Lower lobe of right lung (tissue), 2 donors: ENCODE measurements at places on chromosomes 11 and 22. TPM values are rescaled to one million over a fixed set of nuclear protein-coding genes. Genes with fewer than 3 reads are reported as not detected.

GRCh38 chr11:95711162-95711944 lies 78.2 kb downstream of the FAM76B start:
- no peak for DNase-seq

Gene GRAMD1B
- 9.9 TPM for total RNA-seq

DNA sequence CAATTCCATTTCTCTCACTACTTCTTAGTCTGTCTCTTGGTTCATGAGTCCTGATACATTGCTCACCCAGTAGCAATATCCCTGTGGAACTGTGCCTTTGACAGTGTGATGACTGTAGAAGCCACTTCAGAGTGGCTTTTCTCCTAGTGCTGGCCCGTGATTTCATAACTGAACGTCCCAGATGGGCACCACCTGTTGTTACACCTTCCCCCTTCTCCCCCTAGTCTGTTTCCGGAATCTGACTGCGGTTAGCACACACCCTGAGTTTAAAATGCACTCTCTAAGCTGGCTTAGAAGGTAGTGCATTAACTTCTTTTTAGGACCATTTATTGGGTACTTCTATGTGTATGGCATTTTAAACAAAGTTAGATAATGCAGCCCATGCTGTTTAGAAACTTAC lies 83.0 kb downstream of the ALX4 start:
- no peak for DNase-seq

Gene CD3D
- 7.4 TPM for total RNA-seq

Gene CPT1A
- total RNA-seq, result 88.4 TPM

- DNase-seq, result no peak
Measured at GRCh38 chr11:42840176-42840829, 471.5 kb upstream of the API5 start.

DNA sequence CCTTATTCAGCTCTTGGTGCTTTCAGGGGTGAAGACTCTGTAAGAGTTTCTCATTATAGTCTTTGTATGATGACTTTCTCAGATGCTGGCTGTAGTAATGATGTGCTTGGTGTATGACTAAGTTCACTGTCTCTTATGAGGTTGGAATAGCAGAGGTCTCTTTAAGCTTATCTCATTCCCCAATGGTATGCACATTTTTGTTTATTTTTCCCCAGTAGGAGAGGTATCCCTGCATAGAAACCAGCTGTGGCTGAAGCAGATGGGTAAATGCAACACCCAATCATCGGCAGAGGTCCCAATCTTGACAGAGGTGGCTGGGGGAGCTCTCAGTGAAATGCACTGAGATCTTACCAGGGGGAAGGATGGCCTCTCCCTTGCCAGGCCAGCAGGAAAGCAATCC lies 34.6 kb downstream of the BBOX1 start:
- no peak for DNase-seq

Gene PRDM11
- total RNA-seq, result 15.1 TPM

DNA sequence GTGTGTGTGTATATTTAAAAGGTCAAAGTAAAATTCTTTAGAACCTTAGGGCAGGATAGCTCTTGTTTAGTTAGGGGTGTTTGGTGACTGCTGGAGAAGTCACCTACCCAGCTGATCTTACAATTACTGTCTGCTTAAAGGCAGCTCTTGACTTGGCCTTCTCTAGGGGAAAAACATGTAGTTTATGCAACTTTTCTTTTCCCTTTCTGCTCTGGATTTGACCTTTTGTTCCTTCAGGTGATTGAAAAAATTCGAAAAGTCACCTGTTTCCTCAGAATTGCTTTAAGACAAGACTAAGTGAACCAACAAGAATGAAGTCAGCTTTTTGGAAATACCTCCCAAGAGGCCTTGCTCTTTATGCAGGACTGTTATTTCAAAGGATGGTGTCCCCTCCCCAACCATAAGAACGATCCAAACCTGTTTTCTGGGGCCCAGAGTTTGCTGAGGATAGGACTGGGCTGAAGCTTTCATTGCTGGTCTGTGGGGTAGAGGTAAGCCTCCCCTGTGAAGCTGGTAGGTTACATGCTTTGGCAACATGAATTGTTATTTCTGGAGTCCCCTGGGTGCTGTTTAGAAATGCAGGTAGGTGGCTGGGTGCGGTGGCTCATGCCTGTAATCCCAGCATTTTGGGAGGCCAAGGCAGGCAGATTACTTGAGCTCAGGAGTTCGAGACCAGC lies 111.2 kb downstream of the PTPRJ start:
- DNase-seq, result no peak

DNA sequence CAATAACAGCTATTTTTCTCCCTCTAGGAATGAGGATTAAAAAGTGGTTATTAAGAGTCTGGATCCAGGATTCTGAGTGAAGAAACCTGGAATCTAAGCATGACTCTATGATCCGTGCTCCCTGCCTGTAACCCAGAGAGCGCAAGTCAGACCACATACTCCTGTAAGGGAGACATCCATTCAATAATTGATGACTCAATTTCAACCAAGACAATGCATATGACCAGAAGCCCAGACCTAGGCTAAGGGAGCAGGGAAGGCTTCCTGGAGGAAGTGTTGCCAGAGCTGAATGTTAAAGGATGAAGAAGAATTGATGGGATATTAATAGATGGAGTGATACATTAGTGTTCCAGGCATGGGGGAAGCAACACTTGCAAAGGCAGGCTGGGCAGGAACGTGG lies 13.8 kb upstream of the PAMR1 start:
- no peak for DNase-seq

Gene MCAT
- 11.7 TPM for total RNA-seq

Gene OR52E8
- total RNA-seq, result not detected

Gene NCAM1
- 3.5 TPM for total RNA-seq

GRCh38 chr11:12901874-12902481 lies 107.1 kb upstream of the RASSF10 start:
- DNase-seq, result no peak

DNA sequence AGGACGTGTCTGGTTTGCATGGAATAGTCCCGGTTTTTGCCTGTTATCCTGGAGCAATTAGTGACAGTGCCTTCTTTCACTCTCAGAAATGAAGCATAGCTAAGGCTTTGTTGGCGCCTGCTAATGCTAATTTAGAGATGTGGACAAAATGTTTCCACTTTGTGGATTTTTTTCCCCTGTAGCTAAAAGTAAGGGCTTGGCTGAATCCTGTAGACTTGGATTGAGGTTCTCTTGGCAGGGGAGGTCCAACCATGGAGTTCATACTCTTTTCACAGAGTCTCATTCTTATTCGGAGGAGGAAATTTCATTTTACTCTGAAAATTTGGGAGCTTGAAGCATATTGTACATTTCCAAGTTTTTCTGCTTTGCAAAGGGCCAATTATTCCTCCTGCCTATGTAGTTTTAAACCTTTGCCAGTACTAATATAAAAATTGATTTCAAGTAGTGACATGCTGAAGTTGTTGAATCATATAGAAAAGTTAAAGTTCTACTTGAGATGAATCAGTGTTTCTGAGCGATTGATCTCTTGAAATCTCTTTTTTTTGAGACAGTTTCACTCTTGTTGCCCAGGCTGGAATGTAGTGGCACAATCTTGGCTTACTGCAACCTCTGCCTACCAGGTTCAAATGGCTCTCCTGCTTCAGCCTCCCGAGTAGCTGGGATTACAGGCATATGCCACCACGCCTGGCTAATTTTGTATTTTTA lies 20.0 kb downstream of the PPFIA1 start:
- no peak for DNase-seq

DNA sequence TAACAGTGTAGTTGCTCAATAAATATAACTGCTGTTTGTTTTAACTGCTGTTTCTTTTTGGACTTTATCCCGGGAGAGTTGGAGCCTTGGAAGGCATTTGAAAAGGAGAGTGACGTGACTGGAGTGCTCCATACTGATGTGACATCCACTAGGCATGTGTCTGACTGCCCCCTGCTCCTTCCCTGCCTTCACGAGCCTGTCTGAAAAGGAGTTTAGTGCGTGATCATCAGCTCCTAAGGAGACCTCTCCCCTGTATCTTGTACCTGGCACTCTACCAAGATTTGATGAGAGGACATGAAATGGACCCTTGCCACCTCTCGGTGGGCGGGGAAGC lies 22.9 kb downstream of the ZBTB16 start:
- no peak for DNase-seq

Gene PIK3IP1
- 54.9 TPM for total RNA-seq

DNA sequence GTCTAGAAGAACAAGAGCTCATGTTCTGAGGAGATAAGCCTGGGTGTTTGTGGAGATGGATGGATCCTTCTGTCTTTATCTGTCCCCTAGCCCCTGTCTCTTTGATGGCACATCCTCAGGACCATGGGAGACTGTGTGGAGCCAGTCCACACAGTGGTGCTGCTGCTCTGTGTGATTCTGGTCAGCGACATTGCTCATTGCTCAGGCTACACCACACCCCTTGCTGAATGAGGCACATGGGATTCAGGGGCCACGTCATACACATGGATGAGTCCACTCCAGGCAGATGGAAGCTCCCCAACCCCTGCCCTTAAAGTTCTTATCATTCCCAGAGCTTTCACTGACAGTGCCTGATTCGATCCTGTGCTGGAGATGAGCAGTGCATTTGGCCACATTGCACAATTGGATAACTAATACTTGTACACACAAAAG lies 222.2 kb downstream of the NAV2 start:
- no peak for DNase-seq

DNA sequence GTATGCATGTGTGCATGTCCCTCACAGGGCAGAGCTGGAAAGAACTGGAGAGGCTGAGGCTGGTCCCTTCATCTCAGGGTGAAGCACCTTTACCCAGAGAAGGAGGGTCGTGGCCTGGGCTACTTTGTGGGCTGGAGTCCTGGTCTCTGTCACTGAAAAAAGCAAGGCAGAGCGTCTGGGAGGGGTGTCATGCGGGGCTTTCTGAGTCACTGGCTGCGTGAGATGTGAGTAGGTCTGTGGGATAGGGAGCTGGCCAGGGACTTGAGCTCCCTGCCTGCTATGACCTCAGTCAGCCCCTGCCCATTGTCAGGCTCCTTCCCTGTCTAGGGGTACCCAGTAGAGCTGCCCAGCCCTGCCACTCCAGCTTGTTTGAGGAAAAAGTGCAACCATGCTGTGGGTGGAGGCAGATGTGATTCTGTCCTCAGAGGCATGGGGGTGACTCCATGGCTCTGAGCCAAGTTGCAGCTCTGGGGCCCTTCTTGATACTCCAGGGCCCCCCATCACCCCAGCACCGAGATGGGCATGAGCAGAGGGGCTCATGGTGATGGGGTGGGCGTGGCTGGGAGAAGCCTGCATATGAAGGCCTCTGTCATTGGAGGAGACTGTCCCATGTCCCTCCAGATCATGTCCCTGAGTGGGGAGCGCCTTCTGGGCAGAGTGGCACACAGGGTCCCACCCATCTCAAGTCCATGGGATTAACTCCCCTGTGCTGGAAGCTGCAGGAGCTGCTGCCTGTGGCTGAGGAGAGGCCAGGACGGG lies 27.8 kb downstream of the KCNQ1 start:
- no peak for DNase-seq

GRCh38 chr22:27526901-27527300 lies 274.7 kb downstream of the MN1 start:
- no peak for DNase-seq

DNA sequence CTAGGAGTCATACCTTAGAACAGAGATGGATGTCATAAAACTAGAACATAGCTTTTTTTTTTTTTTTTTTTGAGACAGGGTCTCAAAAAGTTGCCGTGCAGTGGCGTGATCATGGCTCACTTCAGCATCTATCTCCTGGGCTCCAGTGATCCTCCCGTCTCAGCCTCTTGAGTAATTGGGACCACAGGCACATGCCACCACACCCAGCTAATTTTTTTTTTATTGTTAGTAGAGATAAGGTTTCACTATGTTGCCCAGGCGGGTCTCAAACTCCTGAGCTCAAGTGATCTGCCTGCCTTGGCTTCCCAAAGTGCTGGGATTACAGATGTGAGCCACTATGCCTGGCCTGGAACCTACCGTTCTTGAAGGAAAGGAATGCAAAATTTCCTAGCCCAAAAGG lies 8.8 kb upstream of the CEP295 start:
- no peak for DNase-seq

DNA sequence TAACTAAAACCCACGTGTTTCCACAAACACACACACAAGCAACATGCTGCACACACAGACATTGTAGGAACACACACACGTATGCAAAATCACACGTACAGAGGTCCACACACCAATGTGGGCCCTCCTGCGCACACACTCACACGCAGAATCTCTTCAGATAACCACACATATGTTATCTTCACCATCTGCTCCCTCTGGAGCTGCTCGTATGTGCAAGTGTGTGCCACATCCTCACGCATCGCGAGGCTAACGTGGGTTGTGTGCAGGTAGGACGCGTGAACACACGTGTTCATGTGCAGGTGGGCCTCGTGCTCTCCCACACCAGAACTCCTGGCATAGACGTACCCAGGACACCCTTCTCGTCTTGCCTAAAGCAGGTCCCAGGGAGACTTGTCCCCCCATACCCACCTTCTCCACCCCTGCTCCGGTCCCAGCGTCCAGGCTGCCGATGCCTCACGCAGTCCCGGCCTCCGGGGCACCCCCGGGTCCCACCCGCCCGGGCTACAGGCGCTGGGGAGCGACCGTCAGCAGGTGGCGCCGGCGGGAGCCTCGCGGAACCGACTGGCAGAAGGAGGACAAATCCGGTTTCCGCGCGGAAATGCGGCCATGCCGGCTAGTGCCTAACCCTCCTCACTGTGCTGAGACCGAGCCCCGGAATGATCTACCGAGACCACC lies 10.3 kb upstream of the IGSF9B start:
- DNase-seq, result no peak

Gene LINC01488
- not detected for total RNA-seq

- no peak for DNase-seq
Measured at GRCh38 chr11:93728792-93729128, 12.5 kb downstream of the TAF1D start.

Gene KCNC1
- total RNA-seq, result not detected

DNA sequence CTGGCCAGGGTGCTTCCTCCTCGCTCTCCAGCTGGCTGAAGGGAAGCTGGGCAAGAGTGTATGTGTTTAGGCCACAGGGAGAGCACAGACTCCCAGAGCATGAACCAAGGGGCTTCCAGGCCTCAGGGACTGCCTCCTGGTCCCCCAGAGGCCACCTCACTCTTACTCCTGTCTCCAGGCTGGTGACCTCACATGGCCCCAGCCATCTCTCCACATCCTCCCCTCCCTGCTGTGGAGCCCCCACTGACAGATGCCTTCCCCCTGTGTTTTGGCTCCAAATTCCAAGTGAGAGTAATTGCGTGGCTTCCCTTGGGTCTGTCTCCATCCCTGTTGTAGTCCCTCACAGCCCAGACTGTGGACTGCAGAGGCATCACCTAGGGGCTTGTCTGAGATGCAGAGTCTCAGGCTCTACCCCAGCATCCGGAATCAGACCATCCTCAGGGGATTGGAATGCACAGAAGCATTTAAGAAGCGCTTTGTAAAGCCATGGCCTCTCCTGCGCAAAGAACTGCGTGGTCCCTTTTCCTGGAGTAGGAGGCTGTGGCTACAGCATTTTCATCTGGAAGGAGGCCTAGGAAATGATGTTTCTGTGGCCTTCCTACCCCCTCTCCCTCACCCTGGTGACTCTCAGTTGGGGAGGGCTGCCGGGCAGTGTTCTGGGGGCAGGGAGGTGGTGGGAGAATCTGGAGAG lies 91.1 kb downstream of the ATXN10 start:
- DNase-seq, result no peak

Gene OR6T1
- total RNA-seq, result not detected

Gene OR5D16
- not detected for total RNA-seq

- DNase-seq, result no peak
Measured at GRCh38 chr11:126647735-126648134, 292.2 kb downstream of the ST3GAL4 start.
